ENCODE measurements at places on chromosomes 3 and 15.

DNA sequence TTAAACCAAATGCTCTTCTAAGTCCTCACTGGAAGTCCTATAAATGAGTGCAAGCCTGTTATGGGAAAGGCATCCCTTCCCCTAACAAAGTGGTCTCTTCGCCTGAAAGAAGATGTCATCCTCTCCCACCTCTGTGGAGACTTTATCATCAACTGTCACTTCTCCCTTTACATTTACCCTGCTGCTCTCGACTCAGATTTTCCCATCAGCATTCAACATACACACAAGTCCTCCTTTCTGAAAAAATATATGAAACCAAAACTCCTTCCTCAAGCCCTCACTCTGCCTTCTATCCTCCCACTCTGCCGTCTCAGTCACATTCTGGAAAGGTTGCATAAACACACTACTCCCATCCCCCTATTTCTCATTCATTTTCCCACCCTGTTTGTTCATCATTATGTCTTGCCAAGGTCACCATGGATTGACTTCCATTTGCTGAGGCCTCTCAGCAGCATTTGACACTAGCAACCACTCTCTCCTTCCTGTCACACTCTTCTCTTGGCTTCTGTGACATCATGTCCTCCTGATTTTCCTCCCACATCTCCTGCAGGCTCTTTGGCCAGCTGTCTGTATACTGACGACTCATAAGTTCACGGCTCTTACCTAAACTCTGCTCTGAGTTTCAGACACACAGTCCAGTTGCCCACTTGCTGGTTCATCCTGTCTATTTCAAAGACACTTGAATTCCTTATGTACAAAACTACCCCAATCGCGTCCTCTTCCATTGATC is 70.3 kb upstream of the SMAD3 start:
- no peak for DNase-seq

- DNase-seq, result peak; percentile 90
Measured at GRCh38 chr15:74906450-74907162, at the start of gene FAM219B. TSS of gene FAM219B (minus strand) at chr15:74906851. CDS start at chr15:74906800, 51 bp downstream.

- DNase-seq, result no peak
Measured at GRCh38 chr3:131192701-131193100, 166.0 kb downstream of the NEK11 start.

- DNase-seq, result no peak
Measured at GRCh38 chr3:102165367-102165766, 269.4 kb upstream of the ZPLD1 start.

DNA sequence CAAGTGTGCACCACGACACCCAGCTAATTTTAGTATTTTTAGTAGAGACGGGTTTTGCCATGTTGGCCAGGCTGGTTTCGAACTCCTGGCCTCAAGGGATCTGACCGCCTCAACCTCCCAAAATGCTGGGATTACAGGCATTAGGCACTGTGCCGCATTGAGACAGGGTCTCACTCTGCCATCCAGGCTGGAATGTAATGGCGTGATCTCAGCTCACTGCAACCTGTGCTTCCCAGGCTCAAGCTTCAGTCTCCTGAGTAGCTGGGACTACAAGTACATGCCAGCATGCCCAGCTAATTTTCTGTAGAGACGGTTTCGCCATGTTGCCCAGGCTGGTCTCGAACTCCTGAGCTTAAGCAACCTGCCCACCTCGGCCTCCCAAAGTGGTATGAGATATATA is 51.6 kb downstream of the ACAD9 start:
- no peak for DNase-seq

DNA sequence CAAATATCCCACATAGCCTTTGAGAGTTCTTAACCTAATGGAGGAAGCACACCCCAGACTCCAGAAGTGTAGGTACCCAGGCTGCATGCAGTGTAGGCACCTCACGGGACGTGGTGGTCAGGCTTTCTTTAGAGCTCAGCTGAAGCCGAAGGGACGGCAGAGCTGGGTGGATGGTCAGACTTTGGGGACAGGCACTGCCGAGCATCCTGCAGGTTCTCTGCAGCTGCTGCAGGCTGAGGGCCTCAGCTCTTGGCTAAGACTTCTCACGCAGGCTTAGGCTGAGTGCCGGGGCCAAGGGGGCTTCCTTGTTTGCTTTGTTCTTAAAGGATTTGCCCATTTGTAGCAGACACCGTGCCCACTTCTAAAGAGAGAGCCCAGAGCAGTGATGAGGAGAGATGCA is 177.0 kb downstream of the RAB11A start:
- DNase-seq, result no peak

- no peak for DNase-seq
Measured at GRCh38 chr3:37505415-37505814, 331.0 kb upstream of the LRRFIP2 start.

DNA sequence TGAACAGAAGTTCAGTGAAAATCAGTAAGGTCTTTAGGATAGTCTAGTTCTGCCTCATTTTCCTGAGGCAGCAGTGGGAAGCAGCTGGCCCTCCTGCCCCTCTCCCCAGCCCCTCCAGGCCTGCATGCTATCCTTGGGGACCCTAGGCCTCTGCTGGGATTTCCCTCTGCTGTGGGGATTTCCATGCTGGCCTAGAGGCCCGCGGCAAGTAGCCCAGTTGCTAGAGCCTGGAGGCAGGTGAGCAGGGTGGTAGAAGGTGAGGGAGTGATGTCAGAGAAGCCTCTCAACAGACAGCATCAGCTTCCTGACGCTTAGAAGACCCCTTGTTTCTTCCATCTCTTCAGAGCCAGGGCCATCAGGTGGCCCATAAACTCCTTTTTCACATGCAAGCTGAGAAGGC is 305.8 kb upstream of the THBS1 start:
- DNase-seq, result no peak

GRCh38 chr3:141266797-141267555 is 35.4 kb downstream of the PXYLP1 start:
- DNase-seq, result peak; percentile 53

DNA sequence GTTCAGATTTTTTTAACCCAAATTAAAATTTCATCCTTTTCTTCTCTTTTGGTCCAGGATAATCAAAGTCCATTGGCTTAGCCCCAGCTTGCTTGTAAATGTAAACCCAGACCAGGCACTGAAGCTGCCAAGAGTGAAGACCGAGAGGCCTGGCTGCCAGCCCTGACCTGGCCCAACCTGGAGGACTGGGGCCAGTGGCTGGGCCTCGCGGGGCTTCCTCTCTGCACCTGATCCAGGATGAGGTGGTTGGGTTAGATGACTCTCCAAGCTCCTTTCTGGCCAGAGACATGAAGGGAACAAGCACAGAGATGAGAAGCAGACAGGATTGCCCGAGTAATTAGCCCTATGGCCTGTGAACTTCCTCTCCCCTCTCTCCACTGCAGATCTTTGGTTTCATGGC is 50.6 kb downstream of the CMTM6 start:
- DNase-seq, result peak; percentile 18

GRCh38 chr3:81761904-81762580 is 597 bp upstream of the GBE1 start:
- DNase-seq, result no peak

GRCh38 chr3:98596541-98597500 is 3.4 kb upstream of the CPOX start:
- no peak for DNase-seq

DNA sequence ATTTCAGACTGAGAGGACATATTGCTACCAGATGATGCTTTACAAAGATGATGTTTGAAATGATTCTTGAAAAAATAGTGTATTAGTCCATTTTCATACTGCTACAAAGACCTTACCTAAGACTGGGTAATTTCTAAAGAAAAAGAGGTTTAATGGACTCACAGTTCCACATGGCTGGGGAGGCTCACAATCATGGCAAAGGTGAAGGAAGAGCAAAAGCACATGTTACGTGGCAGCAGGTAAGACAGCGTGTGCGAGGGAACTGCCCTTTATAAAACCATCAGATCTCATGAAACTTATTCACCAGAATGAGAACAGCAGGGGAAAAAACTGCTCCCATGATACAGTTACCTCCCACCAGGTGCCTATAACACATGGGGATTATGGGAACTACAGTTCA is 658.4 kb upstream of the CFAP20DC start:
- no peak for DNase-seq

Data from stimulated activated CD8-positive, alpha-beta memory T cell treated with anti-CD3 and anti-CD28 coated beads, Interleukin-4, amount 100 ng/mL, for 48 hours (primary cell).